ENCODE measurements at places on chromosomes 11 and 22. TPM values are rescaled to one million over a fixed set of nuclear protein-coding genes. Genes with fewer than 3 reads are reported as not detected.

TRPM5 gene
- not detected for total RNA-seq

SH3BP1 gene
- total RNA-seq: 0.94 TPM

CST6 gene
- total RNA-seq: not detected

OR8D1 gene
- total RNA-seq: not detected

MRGPRX3 gene
- total RNA-seq: not detected

THY1 gene
- 31.3 TPM for total RNA-seq

CARD18 gene
- total RNA-seq: not detected

KLHDC7B gene
- total RNA-seq: not detected

PIK3IP1 gene
- 21.6 TPM for total RNA-seq

TMEM151A gene
- total RNA-seq: 9.7 TPM

Data from parietal lobe (tissue), 2 donors.